ENCODE measurements at places on chromosomes 5 and 9.

- no peak for DNase-seq
These were observed 39.3 kb downstream of the UBE2D2 start for GRCh38 chr5:139600336-139600949.

- DNase-seq: no peak
These were observed 9.6 kb downstream of the OR13C5 start for GRCh38 chr9:104589626-104590025.

GRCh38 chr9:107480386-107480789 lies 9.2 kb downstream of the KLF4 start:
- no peak for DNase-seq

- no peak for DNase-seq
These were observed 36.7 kb downstream of the FAXDC2 start for GRCh38 chr5:154813736-154814135.

DNA sequence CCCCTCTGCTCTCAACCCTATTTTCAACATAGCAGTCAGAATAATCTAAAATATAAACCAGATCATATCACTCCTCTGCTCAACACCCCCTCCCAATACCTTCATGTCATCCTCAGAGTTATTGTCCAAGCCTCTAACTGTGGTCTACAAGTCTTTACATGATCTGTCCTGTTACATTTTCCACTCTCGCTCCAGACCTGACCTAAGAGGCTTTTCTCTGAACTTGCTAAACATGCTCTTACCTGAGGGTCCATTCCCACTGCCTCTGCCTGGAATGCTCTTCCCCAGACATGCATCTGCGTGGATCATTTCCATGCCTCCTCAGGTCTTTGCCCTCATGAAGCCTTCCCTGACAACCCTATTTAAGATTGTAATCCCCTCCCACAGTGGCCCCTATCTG lies 12.0 kb downstream of the NIPSNAP3B start:
- DNase-seq: no peak

GRCh38 chr5:133396187-133396741 lies 216.1 kb downstream of the FSTL4 start:
- no peak for DNase-seq

DNA sequence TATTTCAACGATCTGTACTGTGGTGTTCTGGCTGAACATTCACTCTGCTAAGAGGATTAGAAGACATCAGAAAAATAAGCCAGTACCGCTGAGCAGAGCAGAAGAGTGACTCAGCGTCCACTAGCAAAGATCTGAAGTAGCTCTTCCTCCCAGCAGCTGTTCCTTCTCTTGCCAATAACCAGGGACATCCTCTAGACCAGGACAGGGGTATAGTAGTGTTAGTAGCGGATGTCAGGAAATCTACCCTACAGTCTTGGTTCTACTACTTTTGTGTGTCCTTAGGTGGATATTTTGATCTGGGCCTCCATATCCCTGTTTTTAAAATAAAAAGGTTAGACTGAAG lies 103.6 kb downstream of the TSSK1B start:
- no peak for DNase-seq

- DNase-seq: no peak
These were observed 464 bp downstream of the CEMIP2 start for GRCh38 chr9:71767776-71768321.

- DNase-seq: no peak
These were observed 2.8 kb upstream of the DPP7 start for GRCh38 chr9:137117269-137117731.

- no peak for DNase-seq
These were observed 8.3 kb downstream of the FOXD1 start for GRCh38 chr5:73440262-73440661.

GRCh38 chr5:2631758-2632157 lies 119.7 kb downstream of the IRX2 start:
- no peak for DNase-seq

DNA sequence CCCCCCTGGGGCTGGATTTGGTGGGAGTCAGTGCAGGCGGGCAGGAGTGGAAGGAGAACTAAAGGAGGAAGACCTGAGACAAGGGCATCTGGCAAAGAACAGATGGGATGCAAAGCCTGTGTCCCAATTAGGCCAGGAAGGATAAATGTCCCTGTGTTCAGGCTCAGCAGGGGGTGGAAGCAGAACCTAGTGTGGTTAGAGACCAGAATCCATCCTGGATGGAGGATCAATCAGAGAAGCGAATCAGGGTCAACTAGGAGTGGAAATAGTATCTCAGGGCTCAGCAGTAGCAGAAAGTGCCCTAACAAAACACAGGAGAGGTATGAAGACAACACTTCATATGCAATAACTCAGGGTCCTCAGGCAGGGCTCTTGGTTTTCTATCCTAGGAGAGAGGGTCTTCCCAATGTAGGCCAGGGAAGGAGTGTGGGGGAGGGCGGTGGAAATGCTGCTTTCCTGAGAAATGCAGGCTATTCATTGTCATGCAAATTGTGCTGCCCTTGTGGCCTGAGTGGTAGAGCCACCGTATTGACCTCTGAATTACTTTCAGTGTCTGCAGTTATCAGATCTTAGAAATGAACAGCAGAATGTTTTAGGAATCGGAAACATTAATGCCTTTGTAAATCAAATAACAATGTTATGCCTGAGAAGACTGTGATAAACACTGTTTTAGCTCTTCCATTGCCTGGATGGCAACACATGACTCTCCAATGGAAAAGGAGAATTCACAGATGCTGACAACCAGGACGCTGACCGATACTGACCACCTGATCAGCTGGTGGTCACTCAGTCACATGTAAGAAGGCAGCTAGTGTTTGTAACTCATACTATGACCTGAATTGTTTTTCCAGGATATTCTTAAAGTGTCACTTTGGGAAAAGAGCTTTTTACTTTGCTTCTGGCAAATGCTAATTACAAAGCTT lies 323.6 kb downstream of the SEMA5A start:
- DNase-seq: no peak

DNA sequence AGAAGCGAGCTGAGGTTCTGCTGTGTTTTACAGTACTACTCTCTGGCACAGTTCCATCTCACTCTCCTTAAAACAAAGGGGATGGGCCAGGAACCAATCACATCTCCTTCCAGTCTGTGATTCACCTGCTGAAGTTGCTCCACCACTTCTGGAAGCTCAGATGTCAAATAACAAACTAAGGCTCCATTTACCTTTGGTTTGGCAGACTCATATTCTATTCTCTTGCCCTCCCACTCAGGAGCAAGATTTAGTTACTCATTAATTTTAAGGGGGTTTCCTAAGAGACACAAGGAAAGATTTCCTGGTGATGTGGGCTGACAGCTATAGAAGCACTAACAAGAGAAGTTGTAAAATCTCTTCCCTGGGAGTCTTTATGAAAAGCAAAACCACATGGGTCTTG lies 37.8 kb upstream of the KIF2A start:
- no peak for DNase-seq

DNA sequence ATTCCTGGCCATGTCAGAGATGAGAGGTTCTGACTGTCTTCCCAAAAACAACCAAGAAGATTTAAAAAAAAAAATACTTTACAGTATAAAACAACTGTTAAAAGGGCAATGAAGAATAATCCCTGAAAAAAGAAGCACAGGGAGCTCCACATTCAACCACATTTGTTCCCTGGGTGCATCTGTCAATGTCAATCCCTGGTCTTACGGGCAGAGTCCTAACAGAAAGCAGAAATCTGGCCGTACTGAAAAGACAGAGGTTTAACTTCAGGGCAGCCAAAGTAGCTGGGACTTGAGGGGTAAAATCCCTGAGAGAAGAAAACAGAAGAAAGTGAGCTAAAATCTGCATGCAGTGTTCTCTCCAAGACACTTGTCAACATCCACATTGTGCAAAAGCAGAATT lies 76.6 kb downstream of the RICTOR start:
- DNase-seq: no peak

DNA sequence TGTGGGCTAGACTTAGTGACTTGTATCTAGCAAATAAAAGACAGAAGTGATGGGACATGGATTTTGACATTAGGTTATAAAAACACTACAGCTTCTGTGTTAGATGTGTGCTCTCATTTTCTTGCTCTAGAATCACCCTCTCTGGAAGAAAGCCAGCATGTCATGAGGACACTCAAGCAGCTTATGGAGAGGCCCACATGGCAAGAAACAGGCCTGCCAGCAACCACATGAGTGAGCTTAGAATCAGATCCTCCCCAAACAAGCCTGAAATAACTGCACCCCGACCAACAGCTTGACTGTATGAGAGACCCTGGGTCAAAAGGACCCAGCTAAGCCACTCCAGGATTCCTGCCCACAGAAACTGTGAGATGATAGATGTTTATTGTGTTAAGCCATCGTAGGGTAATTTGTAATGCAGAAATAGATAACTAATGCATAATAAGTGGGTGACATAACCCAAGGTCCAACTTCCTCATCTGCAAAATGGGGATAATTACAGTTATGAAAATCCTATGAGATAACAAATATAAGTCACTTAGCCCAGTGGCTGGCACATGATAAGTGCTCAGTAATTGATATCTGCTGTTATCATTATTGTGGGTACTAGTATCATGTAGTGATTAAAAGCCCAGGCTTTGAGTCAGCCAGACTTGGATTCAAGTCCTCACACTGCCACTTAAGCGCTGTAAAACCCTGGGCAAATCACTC lies 86.5 kb downstream of the KLHL3 start:
- DNase-seq: no peak

DNA sequence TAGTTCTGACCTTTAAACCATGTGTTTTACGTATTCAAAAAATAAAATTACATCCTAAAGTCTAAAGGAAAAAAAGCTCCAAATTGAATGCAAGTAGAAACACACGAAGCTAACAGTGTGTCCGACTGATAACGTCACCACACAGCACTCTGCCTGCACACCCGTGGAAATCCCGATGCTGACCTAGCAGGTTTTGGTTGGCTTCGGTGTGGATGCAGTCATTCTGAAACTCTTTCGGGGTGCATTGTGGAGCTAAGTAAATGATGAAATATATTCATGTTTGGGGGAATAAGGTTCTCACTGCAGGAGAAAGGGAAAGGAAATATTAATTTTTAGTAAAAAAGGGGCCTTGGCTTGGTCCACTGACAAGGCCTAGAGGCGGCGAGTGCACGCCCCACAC lies 2.0 kb downstream of the RASGEF1C start:
- no peak for DNase-seq

DNA sequence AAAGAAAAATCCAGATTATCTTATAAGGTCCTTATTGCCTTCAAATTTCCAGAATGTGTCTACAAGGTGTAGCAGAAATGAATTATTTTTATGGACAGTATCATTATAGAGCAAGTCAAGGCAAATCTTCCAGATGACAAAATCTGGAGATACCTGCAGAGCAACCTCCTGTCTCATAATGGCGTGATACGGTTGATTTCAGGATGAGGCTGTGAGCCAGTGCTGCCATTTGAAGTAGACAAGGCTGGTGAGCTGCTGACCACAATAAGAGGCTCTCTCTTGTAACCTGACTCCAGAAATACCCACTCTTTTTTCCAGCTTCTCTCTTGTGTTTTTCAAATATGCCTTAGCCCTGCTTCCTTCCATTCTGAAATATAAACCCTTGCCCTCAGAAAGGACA lies 108.2 kb downstream of the HTR1A start:
- no peak for DNase-seq

Measured in dorsolateral prefrontal cortex (tissue), 122 donors.